Fibroblast of skin of back (primary cell): ENCODE measurements at places on chromosomes 16 and 17.
A peak's percentile ranks its signal among the peaks of the same experiment; 100 is the strongest.

- DNase-seq = no peak
Observed at GRCh38 chr16:84052071-84052622, 9.6 kb upstream of the SLC38A8 start.

GRCh38 chr17:4344926-4345325 is 21.5 kb downstream of the UBE2G1 start:
- DNase-seq = no peak

GRCh38 chr17:49637050-49637449 is 40.8 kb downstream of the SPOP start:
- DNase-seq = peak; percentile 77

GRCh38 chr17:2798188-2798587 is 1.9 kb downstream of the RAP1GAP2 start:
- no peak for DNase-seq

GRCh38 chr16:79970551-79971236 is 370.2 kb upstream of the MAF start:
- DNase-seq = peak; percentile 9

DNA sequence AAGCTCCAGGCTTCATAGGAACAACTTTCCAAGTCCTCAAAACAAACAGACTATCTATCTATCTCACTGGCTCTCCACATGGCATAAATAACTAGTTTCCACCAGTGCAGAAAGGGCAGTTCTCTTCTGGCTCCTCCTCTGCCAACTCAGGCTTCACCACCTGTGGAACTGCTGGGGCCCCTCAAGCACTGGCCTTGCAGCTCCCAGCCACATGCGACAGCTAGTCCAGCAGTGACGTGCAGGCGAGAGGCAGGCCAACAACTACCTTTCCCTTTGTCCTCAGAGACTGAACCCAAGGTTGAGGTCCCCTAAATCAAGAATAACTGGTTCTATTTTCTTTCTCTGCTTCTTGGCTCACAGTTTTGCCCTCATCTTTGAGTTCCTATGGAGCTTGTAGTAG is 137.6 kb downstream of the AATF start:
- DNase-seq = no peak
